ENCODE measurements at places on chromosomes 1 and 21. TPM values are rescaled to one million over a fixed set of nuclear protein-coding genes. Genes with fewer than 3 reads are reported as not detected.

Gene LMOD1
- total RNA-seq: not detected

Gene RGSL1
- total RNA-seq: not detected

GRCh38 chr1:32240140-32240951 is 6.7 kb upstream of the FAM167B start:
- H3K27ac ChIP-seq: no peak overlapping the region
- H3K36me3 ChIP-seq: no peaks in the 10 kb centered on the region
- H3K4me1 ChIP-seq: peaks cover 19% of the 10 kb centered on the region
- peak overlapping the region; percentile 78 for H3K4me3 ChIP-seq
- no peaks in the 10 kb centered on the region for H3K27me3 ChIP-seq

GRCh38 chr1:61612602-61613001 is 112.3 kb downstream of the TM2D1 start:
- no peak overlapping the region for H3K27ac ChIP-seq
- no peak for DNase-seq
- H3K36me3 ChIP-seq: no peaks in the 10 kb centered on the region
- H3K27me3 ChIP-seq: peaks cover 3% of the 10 kb centered on the region

GRCh38 chr1:29248409-29248808 is 12.1 kb downstream of the PTPRU start:
- DNase-seq: no peak
- H3K4me1 ChIP-seq: no peaks in the 10 kb centered on the region

- no peak overlapping the region for H3K4me3 ChIP-seq
- H3K4me1 ChIP-seq: no peaks in the 10 kb centered on the region
- no peak overlapping the region for H3K27ac ChIP-seq
- H3K36me3 ChIP-seq: no peaks in the 10 kb centered on the region
- no peak for DNase-seq
Measured at GRCh38 chr1:55384637-55385036, 169.5 kb upstream of the USP24 start.

- H3K4me1 ChIP-seq: peaks cover 14% of the 10 kb centered on the region
- no peak overlapping the region for H3K27ac ChIP-seq
- DNase-seq: no peak
- no peaks in the 10 kb centered on the region for H3K36me3 ChIP-seq
- H3K27me3 ChIP-seq: peaks cover 3% of the 10 kb centered on the region
Measured at GRCh38 chr1:31839662-31840343, 24.0 kb upstream of the SPOCD1 start.

DNA sequence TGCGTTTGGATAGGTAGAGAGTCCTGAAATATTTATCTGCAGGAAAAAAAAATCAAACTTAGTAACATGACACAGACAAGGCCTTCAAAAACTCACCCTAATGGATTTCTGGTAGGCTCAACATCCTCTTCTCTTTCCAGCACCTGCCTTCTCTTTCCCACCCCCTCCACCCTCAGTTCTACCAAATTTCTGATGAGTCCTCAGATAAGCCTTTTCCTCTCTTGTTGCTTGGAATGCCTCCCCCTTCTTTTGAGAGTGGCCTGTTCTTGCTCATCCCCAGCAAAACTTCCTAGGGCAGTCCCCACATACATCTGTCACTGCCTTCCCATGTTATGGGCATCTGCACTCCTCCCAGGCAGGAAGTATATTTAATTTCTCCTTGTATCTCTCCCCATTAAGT is 7.6 kb upstream of the LBR start:
- no peak overlapping the region for H3K27ac ChIP-seq
- DNase-seq: no peak
- H3K36me3 ChIP-seq: no peaks in the 10 kb centered on the region
- no peak overlapping the region for H3K4me3 ChIP-seq
- H3K27me3 ChIP-seq: peaks cover 5% of the 10 kb centered on the region

GRCh38 chr1:230385158-230385450 is 41.0 kb downstream of the PGBD5 start:
- no peaks in the 10 kb centered on the region for H3K36me3 ChIP-seq
- no peak overlapping the region for H3K4me3 ChIP-seq
- no peak for DNase-seq
- no peak overlapping the region for H3K27ac ChIP-seq
- peaks cover 2% of the 10 kb centered on the region for H3K27me3 ChIP-seq
- H3K4me1 ChIP-seq: no peaks in the 10 kb centered on the region

GRCh38 chr1:92439291-92439690 is 47.4 kb downstream of the GFI1 start:
- peaks cover 16% of the 10 kb centered on the region for H3K4me1 ChIP-seq
- no peak for DNase-seq
- H3K4me3 ChIP-seq: no peak overlapping the region
- peaks cover 3% of the 10 kb centered on the region for H3K27me3 ChIP-seq

- no peak overlapping the region for H3K4me3 ChIP-seq
- peaks cover 23% of the 10 kb centered on the region for H3K4me1 ChIP-seq
- DNase-seq: no peak
- H3K27ac ChIP-seq: no peak overlapping the region
- no peaks in the 10 kb centered on the region for H3K36me3 ChIP-seq
Measured at GRCh38 chr1:67672260-67672803, 12.7 kb upstream of the GADD45A start.

DNA sequence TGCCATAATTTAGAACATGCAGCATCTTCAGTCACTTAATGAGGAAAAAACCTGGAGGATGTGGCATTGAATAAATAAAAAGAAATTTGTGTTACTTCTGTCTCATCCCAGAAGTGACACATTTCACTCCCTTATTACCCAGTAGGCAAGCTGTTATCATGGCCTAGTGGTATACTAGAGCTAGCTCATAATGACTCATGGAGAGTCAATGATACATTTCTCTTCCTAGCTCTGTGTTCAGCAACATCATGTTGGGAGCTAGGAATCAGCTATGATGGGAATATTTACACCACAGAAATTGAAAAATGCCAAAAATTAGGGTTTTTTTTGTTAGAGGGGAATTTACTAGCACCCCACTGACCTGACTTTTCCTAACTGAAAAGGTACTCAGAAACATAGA is 182.7 kb downstream of the HMCN1 start:
- no peaks in the 10 kb centered on the region for H3K4me1 ChIP-seq
- no peak overlapping the region for H3K27ac ChIP-seq
- DNase-seq: no peak
- H3K4me3 ChIP-seq: no peak overlapping the region
- H3K36me3 ChIP-seq: no peaks in the 10 kb centered on the region

DNA sequence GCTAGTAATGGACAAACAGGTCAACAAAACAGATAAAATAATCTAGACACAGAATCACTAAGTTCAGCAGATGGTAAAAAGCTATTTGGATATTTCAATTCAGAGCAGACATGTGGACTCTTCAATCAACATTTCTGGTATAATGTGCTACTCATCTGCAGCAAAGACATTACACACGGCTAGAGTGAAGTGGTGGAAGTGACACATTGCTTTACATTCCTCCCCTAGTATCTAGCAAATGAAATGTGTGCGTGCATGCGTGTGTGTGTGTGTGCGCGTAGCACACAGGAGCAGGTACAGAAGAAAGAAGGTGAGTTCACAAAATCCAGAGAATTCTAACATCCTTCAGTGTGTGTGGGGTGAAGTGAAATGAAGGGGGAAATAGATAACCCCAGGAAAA is 8.3 kb downstream of the AHCTF1 start:
- H3K36me3 ChIP-seq: peaks cover 54% of the 10 kb centered on the region
- no peaks in the 10 kb centered on the region for H3K27me3 ChIP-seq
- H3K27ac ChIP-seq: no peak overlapping the region
- DNase-seq: no peak
- no peak overlapping the region for H3K4me3 ChIP-seq

DNA sequence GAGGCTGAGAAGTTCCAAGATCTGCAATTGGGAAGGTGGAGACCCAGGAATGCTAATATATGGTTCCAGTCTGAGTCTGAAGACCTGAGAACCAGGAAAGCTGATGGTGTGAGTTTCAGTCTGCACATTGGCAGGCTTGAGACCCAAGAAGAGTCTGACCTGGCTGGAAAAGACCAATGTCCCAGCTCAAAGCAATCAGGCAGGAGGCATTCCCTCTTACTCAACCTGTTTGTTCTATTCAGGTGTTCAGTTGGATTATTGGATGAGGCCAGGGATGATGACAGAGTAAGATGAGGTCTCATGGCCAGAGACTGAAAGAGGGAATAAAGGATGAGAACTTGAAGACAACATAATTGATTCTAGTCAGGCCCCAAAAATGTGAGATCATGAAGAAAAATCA is 50.1 kb downstream of the SPATA46 start:
- DNase-seq: no peak
- peaks cover 14% of the 10 kb centered on the region for H3K27me3 ChIP-seq
- no peaks in the 10 kb centered on the region for H3K4me1 ChIP-seq
- H3K4me3 ChIP-seq: no peak overlapping the region

DNA sequence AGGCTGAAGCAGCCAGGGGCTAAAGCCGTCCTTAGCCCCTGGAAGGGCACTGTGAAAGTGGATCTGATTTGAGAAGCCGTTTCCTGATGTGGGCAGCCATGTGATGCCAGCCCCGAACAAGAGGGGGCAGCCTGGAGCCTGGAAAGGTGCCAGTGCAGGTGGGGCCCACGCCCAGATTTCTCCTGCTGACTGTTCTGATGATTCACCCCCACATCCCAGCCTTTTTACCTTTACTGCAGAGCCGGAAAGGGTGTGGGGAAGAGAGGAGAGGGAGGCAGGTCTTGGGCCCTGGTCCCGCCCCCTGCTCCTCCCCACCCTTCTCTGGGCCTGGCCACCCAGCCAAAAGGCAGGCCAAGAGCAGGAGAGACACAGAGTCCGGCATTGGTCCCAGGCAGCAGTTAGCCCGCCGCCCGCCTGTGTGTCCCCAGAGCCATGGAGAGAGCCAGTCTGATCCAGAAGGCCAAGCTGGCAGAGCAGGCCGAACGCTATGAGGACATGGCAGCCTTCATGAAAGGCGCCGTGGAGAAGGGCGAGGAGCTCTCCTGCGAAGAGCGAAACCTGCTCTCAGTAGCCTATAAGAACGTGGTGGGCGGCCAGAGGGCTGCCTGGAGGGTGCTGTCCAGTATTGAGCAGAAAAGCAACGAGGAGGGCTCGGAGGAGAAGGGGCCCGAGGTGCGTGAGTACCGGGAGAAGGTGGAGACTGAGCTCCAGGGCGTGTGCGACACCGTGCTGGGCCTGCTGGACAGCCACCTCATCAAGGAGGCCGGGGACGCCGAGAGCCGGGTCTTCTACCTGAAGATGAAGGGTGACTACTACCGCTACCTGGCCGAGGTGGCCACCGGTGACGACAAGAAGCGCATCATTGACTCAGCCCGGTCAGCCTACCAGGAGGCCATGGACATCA is at the start of gene SFN:
Gene SFN, plus strand, starts transcription at position 369 of the 904 bp plus-strand sequence. Its CDS starts 64 bp downstream, at position 433.
- peak; percentile 73 for DNase-seq
- no peaks in the 10 kb centered on the region for H3K27me3 ChIP-seq
- H3K36me3 ChIP-seq: peaks cover under 1% of the 10 kb centered on the region
- peak within 1 kb of the TSS; percentile 90 for H3K4me3 ChIP-seq

DNA sequence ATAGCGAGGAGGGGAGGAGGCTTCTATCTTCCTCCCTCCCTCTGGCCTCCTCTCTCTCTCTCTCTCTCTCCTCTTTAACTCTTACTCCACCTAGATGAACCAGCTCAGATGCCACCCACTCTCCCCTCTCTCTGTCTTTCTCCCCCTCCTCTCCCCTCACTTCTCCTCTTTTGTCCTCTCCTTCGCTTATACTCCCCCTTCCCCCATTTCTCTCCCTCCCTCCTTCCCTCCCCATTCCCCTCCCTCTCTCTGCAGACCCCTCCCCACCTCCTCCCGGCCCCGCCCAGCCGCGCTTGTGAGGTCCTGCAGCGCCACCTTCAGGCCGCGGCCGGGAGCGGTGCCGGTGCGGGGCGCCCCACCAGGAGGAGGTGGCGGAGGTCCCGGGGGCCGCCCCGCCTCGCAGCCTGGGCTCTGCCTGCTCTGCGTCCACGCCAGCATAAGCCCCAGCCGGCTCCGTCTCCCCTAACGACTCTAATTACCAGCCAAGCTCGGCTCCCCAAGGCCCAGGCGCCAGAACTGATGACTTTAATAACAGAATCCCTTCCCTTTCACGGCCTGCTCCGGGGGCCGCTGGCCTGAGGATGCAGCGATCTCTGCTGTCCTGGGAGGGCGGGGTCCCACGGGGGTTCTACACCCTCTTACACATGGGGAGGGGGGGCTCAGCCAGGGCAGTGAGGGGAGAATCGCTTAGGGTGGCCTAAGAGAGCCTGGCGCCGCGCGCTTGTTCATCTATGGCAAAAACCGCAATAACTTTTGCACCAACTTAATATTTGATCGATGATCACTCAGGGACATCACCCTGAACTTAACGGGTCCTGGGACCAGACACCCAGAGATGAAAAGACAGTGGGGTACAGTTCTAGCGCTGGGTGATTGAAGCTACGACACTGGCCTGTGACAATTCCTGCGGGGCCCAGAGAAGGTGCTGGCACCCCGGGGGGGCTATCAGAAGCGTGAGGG is 637.3 kb downstream of the MATN1 start:
- no peak overlapping the region for H3K4me3 ChIP-seq
- no peak overlapping the region for H3K27ac ChIP-seq
- no peaks in the 10 kb centered on the region for H3K36me3 ChIP-seq
- DNase-seq: peak; percentile 41
- H3K27me3 ChIP-seq: peaks cover 3% of the 10 kb centered on the region
- H3K4me1 ChIP-seq: no peaks in the 10 kb centered on the region

DNA sequence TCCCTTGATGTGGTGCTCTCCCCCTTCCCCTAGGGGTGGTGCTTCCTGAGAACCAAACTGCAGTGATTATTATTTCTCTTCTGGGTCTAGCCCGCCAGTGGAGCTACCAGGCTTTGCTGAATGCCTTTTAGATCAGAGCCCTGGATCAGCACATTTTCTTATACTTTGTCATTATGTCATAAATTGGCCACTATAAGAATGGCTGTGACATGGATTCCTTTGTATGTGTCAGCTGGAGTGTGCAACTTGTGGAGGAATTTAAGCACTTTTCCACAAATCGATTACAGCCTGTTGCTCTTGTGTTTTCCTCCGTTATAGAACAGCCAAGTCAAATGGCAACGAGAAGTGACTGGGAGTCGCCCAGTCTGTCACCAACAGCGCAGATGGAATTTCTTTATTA is 273.3 kb downstream of the DUSP10 start:
- DNase-seq: no peak
- H3K27ac ChIP-seq: no peak overlapping the region
- no peak overlapping the region for H3K4me3 ChIP-seq
- no peaks in the 10 kb centered on the region for H3K4me1 ChIP-seq

DNA sequence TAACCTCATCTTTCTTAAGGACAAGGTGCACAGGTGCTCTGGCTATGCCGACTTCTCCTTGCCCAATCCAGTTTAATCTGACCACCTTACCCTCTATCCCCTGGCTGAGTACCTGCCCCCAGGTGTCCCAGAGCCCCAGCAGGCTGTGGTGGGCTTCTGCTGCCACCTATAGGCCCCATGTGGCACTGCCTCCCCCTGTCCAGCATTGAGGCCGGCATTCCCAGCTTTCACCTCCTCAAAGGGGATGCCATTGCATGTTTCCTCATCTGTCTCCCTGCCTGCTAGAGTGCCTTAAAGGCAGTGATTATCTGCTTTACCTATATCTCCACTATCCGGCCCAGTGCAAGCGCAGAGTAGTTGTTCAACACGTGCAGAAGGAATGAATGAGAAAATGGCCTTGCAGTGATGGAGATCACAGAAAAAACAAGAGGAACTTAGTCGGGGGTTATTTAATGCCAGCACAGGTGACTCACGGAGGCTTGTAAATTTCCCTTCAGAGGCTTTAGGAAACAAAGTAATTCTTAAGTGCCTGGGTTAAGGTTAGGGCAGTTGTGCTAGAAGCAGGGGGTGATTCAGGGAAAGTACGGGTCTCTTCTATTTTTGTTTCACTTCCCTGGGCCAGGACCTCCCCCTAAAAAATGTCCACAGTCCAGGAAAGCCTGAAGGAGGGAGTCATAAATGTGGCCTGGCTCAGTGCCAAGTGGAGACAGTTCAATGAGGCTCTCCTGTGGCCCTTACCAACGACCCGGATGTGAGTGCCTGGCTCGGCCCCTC is 131.8 kb upstream of the NGF start:
- H3K4me1 ChIP-seq: no peaks in the 10 kb centered on the region
- no peaks in the 10 kb centered on the region for H3K36me3 ChIP-seq
- no peak overlapping the region for H3K27ac ChIP-seq
- H3K4me3 ChIP-seq: no peak overlapping the region
- peaks cover 3% of the 10 kb centered on the region for H3K27me3 ChIP-seq
